Stimulated activated CD4-positive, alpha-beta T cell treated with anti-CD3 and anti-CD28 coated beads, Interleukin-1b, Interleukin-23, amount 100 ng/mL, for 24 hours (primary cell): ENCODE measurements at places on chromosomes 2 and 18.

- DNase-seq: no peak
Observed at GRCh38 chr18:76678248-76678647, 144.1 kb upstream of the ZNF236 start.

DNA sequence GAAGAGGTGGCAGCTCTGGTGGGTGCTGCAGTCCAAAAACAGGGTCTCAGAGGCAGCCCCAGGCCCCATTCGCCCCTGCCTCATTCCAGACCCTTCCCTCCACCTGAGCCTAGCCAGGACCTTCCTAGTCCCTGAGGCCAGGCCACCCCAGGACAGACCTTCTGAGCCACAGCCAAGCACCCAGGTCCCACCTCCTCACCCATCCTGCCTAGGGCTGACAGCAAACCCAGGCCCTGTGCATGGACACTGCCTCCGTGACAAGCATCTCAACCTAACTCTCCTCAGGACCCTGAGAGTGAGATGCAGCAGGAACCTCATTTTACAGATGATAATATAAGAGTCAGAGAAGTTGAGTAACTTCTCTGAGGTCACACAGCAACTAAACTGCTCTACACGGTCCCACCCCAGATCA lies 15.5 kb downstream of the ADRA2B start:
- DNase-seq: no peak

DNA sequence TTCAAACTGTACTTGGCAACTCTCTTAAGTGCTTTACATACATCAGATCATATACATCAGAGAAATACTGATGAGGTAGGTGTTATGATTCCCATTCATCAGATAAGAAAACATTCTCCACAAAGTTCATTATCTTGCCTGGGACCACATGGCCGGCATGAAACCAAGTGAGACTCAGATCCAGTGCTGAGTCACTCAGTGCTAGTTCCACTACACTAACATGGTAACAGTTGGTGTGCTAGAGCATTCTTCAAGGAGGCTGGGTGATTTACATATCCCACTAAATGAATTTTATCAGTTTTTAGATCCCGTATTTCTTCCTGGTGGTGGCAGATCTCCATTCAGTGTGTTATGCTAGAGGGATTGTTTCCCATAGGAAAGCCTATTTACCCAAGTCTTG lies 772.0 kb downstream of the CNTNAP5 start:
- no peak for DNase-seq

DNA sequence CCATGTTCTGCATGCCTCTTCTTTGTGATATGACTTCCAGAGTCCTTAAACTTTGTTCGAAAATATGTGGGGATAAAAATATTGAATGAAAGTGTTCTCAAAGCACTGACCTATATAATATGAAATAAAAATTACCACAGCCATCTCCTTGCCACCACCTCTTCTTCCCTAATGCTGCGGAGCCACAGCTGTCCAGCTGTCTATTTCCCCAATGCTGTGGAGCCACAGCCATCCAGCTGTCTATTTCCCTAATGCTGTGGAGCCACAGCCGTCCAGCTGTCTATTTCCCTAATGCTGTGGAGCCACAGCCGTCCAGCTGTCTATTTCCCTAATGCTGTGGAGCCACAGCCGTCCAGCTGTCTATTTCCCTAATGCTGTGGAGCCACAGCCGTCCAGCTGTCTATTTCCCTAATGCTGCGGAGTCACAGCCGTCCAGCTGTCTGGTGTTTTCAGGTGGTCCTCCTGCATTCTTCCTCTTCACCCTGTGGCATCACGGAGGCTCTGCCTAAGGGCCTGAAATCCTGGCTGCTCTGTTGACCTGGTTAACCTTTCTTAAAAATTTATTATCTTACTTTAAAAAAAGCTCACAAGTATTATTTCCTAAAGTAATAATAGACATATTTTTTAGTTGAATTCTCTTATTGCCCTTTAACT lies 266.1 kb upstream of the MEX3C start:
- DNase-seq: no peak

DNA sequence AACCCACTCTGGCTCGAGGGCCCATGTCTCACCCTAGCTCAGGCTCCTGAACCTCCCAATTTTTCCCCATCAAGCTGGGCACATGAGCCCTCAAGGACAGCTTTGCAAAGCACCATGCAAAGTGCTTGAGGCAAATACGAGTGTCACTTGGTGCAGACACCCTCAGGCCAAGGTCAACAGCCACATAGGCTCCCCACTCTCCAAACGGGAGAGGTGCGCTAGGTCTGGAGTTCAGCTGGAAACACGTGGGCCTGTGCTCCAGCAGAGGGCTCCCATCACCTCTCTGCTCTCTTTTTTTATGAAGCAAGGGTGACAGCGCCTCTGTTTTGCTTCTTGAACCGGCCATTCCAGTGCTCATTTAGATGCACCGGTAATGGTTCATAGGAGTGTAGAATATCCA lies 11.9 kb upstream of the ARHGAP25 start:
- DNase-seq: no peak

- no peak for DNase-seq
Observed at GRCh38 chr2:75595541-75596395, 35.0 kb upstream of the EVA1A start.

DNA sequence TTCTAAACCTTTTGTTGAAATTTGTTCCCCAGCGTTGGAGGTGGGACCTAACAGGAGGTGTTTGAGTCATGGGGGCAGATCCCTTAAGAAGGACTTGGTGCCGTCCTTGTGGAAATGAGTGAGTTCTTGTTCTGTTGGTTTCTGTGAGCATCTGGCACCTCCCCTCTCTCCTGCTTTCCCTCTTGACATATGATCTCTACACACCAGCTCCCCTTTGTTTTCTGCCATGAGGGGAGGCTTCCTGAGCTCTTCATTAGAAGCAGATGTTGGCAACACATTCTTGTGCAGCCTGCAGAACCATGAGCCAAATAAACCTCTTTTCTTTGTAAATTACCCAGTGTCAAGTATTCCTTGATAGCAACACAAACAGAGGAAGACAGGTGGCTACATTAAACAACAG lies 23.8 kb downstream of the NABP1 start:
- DNase-seq: no peak

GRCh38 chr2:55804535-55804934 lies 110.9 kb upstream of the PNPT1 start:
- DNase-seq: no peak

- DNase-seq: no peak
Observed at GRCh38 chr2:146908776-146909175, 936.1 kb upstream of the ACVR2A start.

DNA sequence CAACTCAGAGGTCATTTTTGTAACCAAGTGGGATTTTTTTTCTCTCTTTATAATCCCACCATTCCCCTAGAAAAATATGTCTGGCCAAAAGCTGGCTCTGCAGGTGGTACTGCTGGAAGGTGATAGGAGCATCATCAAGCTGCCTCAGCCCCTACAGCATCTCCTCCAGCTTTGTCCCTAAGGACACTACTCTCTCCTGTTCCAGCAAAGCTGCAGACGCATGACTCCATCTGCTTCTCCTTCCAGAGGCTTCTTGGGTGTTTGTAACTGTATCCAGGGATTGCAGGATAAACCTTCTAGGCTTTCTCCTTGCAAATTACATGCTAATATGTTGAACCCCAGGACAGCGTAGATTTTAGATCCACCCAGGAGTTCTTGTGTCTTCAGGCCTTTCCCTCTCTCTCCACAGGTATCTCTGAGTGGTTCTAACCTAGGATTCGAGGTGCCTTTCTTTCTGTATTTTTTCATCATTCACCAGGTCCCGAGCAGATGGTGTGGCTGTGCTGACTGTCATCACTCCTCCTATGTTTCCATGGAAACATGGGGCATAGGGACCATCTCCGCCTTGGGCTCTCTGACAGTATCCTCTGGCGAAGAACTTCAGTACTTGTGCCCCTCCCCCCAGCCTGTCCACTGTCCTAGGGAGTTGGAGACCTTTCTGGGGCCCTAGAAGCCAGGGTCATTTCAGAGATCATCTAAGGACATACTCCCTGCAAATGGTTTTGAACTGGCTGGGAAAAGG lies 34.3 kb downstream of the AFF3 start:
- no peak for DNase-seq

GRCh38 chr18:27879540-27879939 lies 297.4 kb downstream of the CDH2 start:
- no peak for DNase-seq

DNA sequence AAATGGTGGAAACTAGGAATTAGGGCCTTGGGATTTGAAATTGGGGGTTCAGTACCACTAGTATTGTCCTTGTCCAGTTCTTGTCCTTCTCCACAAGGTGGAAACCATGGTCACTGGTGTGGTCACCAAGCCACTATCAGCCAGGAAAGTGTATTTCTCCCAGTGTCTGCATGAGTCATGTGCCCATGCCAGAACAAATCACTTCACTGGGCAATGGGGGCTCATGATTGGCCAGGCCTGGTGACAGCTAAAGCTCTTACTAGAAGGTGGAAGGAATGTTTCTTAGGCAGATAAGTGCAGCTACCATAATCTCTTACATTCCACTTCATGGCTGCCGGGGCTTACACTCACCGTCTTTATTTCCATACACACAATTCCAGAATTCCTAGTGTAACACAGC lies 124.8 kb upstream of the TACR1 start:
- DNase-seq: no peak

DNA sequence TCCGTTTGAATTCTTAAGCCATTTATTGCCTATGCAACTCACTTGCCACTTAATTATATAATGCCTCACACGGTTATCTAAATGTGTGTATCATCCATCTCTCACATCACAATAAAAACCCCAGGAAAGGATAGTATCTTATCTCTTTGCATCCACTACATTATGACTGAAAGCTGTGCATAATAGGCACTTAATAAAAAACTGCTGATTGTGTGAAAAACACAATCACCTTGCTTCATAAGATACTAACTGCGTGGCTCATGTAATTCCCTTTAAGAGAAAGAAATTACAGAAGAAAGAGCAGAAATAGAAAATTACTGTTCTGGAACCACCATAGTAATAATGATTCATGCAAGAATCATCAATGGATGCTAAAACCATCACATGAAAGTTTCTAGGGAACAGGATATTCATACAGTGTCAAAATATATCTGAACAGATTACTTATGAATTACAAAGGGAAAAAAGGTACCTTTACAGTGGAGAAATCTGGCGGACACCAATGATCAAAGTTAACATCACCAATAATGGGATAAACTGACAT lies 29.3 kb downstream of the CUL3 start:
- no peak for DNase-seq

DNA sequence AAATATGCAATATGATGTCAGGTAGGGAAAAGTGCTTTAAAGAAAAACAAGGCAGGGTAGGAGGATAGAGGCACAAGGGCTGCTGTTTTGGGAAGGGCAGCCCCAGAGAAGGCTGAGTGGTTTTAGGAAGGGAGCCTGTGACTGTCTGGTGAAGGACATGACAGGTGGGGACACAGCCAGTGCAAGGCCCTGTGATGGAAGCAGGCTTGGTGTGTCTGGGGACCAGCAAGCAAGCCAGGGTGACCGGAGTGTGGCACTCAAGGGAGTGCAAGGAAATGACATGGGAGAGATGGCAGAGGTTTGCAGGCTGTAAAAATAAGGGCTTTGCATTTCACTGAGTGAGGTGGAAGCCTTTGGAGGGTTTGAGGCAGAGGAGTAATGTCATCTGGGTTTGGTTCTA lies 62.0 kb downstream of the LTBP1 start:
- DNase-seq: no peak

DNA sequence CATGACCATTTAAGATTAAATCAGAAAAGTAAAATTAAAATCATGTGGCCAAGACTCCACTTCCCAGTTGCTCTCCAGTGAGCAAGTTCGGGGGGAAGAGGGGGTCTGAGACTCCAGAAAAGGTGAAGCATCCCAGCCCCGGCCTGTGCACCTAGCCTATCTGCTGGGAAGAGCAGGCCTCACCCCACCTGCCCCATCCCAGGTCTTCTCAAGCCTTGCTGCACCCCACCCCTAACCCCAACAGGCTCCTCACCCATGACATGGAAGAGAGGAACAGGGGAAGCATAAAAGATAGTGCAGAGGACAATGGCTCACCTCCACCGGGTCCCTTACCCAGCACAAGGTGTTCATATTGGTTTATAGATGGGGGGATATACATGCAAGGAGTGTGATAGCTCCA lies 14.6 kb downstream of the CIB4 start:
- DNase-seq: no peak

DNA sequence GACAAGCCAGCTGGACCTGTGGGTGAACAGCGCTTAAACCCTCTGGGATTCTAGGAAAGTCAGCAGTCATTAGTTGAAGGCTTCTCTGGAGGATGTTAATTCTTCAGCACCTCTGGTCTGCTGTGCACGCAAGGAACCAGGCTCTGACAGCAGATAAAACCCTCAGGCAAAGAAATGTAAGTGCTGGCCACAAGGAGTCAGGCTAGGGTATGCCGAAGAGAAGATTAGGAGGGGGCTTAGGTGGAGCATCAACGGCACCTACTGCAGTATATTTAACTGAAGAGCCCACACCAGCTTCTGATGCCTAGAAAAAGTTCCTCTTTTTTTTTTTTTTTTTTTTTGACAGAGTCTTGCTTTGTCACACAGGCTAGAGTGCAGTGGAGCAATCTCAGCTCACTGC lies 304.2 kb upstream of the MC4R start:
- DNase-seq: no peak

DNA sequence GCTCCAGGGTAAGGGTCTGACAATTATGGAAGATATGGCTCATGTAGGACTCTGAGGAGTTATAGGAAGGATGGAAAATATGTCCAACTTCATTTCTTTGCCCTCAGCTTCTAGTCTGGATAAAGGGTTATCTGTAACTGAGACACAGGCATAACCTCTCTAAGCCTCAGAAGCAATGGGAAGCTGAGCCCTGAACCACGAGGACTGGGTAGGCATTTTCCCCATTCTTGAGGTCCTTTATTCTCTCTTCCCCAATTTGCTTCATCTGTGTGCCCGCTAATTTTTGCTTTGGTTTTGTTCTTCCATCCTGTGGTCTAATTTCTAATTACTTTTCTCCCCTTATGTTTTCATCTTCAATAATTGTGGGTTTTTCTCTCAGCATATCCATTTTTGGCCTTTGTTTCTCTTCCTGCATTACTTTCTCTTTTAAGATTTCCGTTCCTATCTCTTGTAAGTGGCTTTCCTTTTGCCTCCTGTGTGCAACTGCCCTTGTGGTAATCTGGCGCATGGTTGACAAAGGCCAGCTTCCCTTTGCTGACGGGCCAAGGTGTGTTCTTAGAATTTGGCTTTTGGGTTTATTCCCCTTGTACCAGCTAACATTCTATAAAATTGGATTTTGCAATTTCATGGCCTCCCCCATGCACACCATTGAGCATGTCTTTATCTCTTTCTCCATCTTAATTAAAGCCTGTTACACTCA lies 343.8 kb downstream of the TXNL1 start:
- DNase-seq: no peak

GRCh38 chr18:74631623-74632350 lies 34.1 kb downstream of the ZNF407 start:
- no peak for DNase-seq

GRCh38 chr2:177728399-177728765 lies 335.8 kb downstream of the AGPS start:
- no peak for DNase-seq

GRCh38 chr2:10103179-10103578 lies 19.4 kb upstream of the RRM2 start:
- DNase-seq: no peak

DNA sequence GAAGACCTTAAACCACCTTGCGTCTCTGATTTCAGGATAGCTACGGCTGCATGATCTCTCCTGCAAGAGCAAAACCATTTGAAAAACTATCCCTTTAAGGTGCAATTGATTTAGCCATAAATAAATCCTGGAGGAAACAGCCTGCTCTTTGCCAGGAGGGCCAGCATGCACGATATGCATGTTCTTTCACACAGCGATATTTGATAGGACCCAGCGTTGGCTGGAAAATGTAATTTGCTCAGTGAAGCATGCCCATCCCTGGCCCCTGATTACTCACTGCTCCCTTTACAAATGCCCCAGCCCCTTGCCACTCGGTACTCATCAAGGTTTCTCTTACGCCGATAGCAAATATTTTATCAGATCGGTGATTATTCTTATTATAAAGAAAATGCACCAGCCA lies 315.4 kb downstream of the CDH2 start:
- DNase-seq: no peak
